ENCODE measurements at places on chromosomes 7 and 10. TPM values are rescaled to one million over a fixed set of nuclear protein-coding genes. Genes with fewer than 3 reads are reported as not detected.
A peak's percentile ranks its signal among the peaks of the same experiment; 100 is the strongest.

DNA sequence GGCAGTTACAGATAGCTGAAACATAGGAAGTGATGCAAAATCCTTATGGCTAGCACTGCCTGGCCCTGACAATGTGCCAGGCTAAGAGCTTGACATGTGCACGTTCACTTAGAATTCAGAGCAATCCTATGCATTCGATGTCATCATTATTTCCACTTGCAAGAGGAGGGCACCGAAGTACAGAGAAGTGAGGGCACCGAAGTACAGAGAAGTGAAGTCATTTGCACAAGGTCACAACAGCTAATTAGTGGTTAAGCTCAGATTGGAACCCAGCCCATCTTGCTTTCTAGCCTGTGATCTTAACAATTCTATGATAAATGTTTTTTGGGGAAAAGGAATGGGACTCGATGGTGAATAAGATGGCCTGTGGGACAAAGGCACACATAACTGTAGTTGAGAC lies 73.4 kb downstream of the ARHGAP22 start:
- DNase-seq: no peak

DNA sequence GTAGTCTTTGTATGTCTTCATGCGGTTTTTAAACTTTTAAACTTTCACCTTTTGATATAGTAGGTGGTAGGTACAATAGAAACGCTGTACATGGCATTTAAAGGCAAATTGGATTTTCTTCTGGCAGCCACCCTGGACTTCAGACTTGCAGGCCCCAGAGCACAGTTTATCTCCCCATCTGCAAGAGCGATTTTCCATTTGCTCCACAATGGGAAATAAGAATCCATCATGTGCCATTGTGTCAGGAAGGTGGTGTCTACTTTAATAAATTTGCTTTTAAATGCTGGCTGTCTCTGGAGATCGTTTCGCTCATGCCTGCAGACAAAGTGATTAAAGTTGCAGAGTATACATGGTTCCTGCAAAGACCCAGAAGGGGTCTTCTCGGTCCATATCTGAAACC lies 38.9 kb downstream of the UNC5B start:
- no peak for DNase-seq

DNA sequence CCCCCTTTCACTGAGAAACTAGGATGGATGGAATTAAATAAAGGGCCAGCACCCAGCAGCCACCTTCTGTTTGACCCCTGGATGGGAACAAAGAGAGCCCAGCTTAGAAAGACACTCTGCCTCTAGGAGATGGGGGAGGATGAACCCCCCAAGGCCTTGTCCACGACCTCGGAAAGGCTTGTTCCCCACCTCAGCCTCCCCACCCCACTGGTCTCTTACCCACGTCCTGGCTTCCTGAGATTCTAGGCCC lies 9.7 kb downstream of the ITPRIP start:
- DNase-seq: no peak

DNA sequence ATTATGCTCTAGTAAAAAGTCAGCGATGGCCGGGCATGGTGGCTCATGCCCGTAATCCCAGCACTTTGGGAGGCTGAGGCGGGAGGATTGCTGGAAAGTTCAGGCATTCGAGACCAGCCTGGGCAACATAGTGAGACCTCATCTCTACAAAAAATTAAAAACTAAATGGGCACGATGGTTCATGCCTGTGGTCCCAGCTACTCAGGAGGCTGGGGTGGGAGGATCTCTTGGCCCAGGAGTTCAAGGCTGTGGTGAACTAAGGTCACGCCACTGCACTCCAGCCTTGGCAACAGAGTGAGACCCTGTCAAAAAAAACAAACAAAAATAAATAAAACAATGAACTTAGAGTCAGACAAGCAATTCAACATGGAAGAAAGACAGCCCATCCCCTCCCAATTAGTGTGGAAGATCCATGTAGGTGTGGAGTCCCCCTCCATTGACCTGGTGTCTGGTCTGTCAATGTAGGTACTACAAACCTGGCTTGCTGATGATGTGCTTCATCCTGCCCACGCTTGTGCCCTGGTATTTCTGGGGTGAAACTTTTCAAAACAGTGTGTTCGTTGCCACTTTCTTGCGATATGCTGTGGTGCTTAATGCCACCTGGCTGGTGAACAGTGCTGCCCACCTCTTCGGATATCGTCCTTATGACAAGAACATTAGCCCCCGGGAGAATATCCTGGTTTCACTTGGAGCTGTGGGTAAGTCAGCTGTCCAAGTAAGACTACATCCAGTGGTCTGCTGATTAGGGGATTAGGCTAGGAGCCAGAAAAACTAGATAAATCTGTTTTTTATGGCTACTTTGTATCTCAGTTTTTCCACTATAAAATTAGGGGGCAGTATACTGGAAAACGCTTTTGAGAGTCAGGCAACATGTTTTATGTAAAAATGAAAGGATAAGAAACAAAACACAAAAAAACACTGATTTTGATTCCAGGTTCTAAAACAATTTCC lies 9.3 kb downstream of the SCD start:
- no peak for DNase-seq

DNA sequence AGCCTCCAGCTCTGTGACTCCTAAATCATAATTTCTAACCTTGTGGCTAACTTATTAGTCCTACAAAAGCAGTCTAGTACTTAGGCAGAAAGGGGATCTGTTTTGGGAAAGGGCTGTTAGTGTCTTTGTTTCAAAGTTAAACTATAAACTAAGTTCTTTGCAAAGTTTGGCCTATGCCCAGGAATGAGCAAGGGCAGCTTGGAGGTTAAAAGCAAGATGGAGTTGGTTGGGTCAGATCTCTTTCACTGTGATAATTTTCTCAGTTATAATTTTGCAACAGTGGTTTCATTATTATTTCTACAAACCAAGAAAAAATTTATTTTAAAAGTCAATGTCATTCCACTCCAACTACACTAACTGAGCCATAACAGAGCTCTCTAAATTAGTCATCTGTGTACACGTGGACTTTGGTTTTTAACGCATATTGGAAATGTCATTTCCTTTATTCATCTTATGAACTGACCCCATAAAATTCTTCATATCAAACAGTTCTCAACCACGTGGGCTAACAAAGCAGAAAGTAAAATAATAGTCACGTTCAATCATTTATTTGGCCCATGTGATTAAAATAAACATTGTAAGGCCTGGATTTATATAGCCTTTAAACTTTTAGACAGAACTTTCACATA lies 143.2 kb upstream of the C7orf33 start:
- DNase-seq: peak; percentile 52

DNA sequence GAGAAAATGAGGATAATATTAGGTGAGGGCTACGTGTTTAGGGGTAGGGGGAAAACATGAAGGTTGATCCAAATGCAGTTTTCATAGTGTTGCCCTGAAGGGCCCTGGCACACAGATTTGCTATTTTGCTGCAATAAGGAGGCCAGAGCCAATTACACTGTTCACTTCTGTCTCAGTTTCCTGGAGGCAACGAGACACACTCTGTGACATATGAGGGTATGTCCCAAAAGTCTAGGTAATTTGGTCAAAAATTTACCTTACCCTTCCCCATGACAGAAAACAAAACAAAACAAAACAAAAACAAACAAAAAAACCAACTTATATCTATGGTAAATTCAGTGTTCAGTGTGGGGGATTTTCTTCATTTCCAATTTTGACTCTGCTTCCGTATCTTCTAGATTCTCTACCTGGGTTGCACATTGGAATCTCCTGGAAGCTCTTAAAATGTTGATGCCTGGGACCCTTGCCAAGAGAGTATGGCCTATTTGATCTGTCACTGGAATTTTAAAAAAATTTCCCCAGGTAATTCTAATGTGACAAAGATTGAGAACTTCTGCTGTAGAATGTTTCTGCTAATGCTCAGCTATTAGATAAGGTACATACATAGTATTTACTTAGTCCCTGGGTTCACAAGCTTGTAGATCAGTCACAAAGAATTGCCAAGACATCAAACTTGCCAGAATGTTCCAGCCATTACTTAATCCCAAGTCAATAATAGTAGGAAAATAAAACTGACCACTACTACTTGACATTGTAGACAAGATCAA lies 139.5 kb downstream of the SEMA3E start:
- DNase-seq: no peak

GRCh38 chr7:51335057-51335456 lies 18.4 kb upstream of the COBL start:
- no peak for DNase-seq

DNA sequence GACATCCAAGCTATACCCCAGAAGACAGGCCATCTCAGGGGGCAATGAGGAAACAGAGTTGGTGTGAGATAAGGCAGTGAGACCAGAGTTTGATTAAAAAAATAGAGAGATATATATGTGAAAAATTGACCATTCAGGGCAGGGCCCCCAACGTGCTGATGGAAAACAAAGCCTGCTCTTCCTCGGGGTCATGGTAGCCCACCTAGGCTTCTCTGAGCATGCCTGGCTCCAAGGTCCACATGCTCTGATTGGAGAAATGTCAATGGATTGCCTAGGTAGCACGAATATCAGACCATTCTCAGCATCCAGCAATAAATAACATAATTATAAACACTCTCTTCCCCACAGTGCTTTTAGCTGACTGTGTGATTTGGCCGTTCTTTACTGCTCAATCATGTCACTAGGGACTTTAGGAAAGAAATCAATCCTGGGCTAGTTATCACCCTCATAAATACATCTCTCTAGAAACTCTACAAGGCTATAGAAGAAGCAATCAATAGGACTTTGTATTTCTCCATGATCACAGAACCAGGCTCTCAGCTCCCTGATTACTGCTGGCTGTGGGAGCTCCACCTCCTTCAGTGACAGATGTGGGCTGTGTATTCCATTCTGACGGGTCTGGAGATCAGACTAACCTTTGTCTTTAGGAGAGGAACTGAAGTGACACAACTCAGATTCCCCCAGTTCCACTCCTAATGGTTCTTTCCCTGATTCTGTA lies 766.4 kb downstream of the GRID1 start:
- no peak for DNase-seq

GRCh38 chr7:70352088-70352487 lies 753.8 kb downstream of the AUTS2 start:
- no peak for DNase-seq

- DNase-seq: no peak
Measured at GRCh38 chr7:153084278-153084677, 324.7 kb downstream of the ACTR3B start.

- no peak for DNase-seq
Measured at GRCh38 chr10:123772645-123773508, 106.7 kb downstream of the GPR26 start.

- no peak for DNase-seq
Measured at GRCh38 chr7:125636320-125636962, 706.8 kb upstream of the POT1 start.

GRCh38 chr7:38000272-38000671 lies 79.8 kb downstream of the EPDR1 start:
- no peak for DNase-seq

DNA sequence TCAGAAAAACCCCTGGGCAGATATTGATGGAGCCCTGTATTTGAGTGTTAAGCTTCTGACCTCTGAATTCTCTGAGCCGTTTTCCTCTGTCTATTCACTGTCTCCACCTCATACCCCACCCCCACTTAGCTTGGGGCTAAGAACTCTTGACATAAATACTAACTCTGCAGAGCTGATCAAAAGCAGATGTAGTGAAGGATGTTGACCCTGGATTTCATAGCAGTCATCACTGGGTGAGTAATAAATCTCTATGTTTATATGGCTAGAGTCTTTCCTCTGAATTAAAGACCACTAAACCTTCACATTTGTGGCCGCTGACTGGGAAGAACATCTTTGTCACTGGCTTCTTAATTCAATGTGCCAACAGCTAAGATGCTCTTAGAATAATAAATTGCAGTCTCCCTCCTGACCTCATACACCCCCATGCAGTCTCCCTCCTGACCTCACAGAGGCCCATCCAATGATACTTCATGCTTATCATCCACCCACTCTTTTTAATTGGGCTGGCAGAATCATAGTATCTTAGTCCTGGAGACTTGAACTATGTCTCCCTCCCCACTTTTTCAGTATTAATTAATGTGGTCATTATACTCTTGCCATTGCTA lies 78.0 kb upstream of the MACROH2A2 start:
- no peak for DNase-seq

- DNase-seq: peak; percentile 7
Measured at GRCh38 chr7:127865466-127865865, 165.8 kb downstream of the LRRC4 start.

GRCh38 chr10:71581376-71581775 lies 138.2 kb downstream of the C10orf105 start:
- no peak for DNase-seq

GRCh38 chr10:68566351-68566750 lies 6.2 kb downstream of the TET1 start:
- DNase-seq: no peak

DNA sequence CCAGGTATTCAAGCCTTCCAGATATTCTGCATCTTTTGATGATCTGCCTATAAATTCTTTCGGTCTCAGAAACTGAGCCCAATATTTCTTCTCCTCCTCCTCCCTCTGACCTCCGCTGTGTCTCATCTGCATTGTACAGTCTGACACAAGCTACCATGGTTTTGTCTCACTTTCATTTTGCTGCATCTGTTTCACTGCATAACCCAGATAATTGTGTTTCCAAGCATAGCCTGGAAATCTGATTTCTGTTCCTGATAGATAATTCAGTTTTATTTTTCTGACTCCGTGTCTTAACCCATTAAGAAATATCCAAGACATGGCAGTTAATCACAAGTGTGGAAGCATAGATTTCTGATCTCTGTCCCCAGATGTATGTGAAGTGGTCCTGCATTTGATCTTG lies 374.2 kb upstream of the SEMA3A start:
- no peak for DNase-seq

- peak; percentile 92 for DNase-seq
Measured at GRCh38 chr7:65872776-65873581, at the start of gene VKORC1L1. Gene VKORC1L1, plus strand, starts transcription at chr7:65873074. Its CDS starts 298 bp downstream, at chr7:65873372.

GRCh38 chr7:111138193-111138569 lies 47.3 kb downstream of the LRRN3 start:
- DNase-seq: peak; percentile 58

DNA sequence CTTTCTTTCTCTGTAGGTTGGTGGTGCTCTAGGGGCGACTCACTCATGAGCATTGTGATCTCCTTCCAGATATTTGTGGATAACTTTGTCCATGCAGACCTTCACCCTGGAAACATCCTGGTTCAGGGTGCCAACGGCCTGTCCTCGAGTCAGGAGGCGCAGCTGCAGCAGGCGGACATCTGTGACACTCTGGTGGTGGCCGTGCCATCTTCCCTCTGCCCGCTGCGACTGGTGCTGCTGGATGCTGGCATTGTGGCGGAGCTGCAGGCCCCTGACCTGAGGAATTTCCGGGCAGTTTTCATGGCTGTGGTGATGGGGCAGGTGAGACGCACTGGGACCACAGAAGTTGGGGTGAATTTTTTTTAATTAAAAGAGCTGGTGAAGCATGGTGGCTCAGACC lies 9.6 kb upstream of the NDUFB2 start:
- DNase-seq: no peak

DNA sequence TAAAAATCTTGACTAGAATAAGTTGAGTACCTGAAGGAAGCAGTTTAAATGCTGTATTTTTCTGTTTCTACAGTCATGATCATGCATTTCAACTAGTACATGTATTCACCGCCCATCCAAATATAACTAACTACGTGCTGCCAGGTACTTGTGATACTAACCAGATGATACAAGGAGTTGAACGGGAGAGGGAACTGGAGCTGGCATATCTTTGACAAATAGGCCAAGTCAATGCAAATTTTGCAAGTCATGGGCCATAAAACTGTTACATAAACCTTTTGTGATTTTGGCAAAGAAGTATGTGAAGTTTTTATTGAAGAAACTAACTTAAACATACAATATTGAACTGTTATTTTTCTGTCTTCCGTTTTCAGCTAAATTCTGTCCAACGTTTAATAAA lies 14.5 kb downstream of the NUP42 start:
- DNase-seq: no peak

The SLC18A2 gene
- not detected for total RNA-seq

The PRKCQ gene
- total RNA-seq: not detected

The CTAGE4 gene
- total RNA-seq: 1.6 TPM

The CDK13 gene
- 34.9 TPM for total RNA-seq

The RUFY2 gene
- total RNA-seq: 18.3 TPM

The GHRHR gene
- not detected for total RNA-seq

The NME8 gene
- total RNA-seq: not detected

The ELFN1 gene
- 0.75 TPM for total RNA-seq

Measured in PC-3 (cell line).